ENCODE measurements at places on chromosomes 3 and 15.

GRCh38 chr3:71310980-71311660 lies 272.4 kb downstream of the FOXP1 start:
- no peak for DNase-seq

DNA sequence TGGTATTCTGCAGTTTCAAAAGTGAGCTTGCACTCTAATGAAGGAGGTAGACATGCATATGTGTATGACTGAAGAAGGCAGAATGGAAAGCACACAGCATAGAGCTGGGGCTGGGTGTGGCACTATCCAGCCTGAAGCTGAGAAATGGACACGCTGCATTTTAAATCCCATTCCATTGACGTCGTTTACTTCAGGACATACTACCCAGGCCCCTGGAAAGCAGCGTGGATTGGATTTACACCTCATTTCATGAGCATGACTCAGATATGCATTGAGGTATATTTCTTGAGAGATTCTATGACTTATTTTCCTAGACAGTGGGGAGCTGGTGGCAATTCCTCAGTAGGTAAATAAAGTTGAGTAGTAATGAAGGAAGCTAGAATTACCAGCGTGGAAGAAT lies 101.4 kb downstream of the ABI3BP start:
- DNase-seq = no peak

GRCh38 chr15:66842710-66843441 lies 140.8 kb downstream of the SMAD6 start:
- peak; percentile 83 for DNase-seq

DNA sequence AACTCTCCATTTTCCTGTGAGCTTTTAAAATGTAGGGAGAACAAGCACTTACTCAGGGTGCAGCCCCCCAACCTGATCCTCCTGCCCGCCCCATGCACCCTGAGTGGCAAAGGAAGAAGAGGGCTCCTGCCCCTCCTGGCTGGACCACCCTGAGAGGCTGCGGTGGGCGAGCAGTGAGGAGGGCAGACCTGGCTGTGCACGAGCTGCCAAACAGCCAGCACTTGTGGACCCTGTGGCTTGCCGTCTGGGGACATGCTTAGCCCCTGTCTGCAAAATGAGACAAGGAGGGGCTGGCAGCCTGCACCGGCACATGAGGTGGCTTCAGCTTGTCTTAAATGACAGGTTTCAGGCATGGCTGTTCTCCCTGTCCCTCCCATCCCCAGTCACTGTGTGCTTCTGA lies 18.6 kb downstream of the ATP10A start:
- DNase-seq = no peak

GRCh38 chr3:52554026-52554755 lies 17.8 kb downstream of the UQCC5 start:
- no peak for DNase-seq

Measured in SK-N-SH (cell line).